ENCODE measurements at places on chromosomes 3 and 15. TPM values are rescaled to one million over a fixed set of nuclear protein-coding genes. Genes with fewer than 3 reads are reported as not detected.

DNA sequence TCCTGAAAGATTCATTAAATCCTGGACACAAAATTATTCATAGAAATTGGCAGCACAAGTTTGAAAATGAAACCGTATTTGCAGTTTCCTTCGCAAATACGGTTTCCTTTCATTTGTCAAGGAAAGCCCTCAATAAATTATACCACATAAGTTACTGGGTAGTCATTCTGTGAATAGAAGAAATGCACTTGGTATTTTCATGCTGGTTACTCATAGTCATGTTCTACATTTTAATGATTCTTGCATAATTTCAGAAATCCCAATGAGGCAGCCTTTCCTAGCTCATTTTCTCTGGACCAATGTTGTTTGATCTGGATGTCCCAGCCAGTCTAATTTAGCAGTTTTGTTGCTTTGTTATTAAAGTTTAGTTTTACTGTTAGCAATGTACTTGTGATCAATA, 43.2 kb downstream of the MINAR1 start:
- H3K4me3 ChIP-seq, result no peak overlapping the region
- H3K27ac ChIP-seq, result no peak overlapping the region
- H3K27me3 ChIP-seq, result no peaks in the 10 kb centered on the region
- H3K4me1 ChIP-seq, result no peaks in the 10 kb centered on the region
- no peaks in the 10 kb centered on the region for H3K36me3 ChIP-seq

DNA sequence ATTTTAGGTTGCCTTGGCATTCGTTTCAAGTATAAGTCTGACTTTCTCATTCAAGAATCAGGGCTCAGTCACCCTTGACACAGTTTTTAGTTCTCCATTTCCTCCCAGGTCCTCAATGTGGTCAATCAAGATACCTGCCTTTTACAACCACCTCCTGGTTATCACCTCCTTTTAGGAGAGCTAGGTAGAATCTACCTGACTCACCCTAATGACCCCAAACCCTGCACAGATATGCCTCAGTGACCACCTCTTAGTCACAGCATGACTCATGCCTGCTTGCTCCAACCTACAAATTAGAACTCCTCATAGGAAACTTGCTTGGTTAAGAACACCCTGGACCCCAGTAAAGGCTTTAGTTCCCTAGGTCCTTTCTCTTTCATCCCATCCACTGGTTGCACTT, 22.5 kb downstream of the DMXL2 start:
- H3K27me3 ChIP-seq, result no peaks in the 10 kb centered on the region
- no peaks in the 10 kb centered on the region for H3K4me1 ChIP-seq
- H3K27ac ChIP-seq, result no peak overlapping the region
- no peaks in the 10 kb centered on the region for H3K36me3 ChIP-seq
- no peak overlapping the region for H3K4me3 ChIP-seq

Gene ZNF280D
- 50.0 TPM for total RNA-seq

GRCh38 chr3:30161375-30161774, 445.0 kb upstream of the TGFBR2 start:
- no peak overlapping the region for H3K27ac ChIP-seq
- H3K27me3 ChIP-seq, result no peaks in the 10 kb centered on the region
- H3K36me3 ChIP-seq, result no peaks in the 10 kb centered on the region
- no peak overlapping the region for H3K4me3 ChIP-seq
- H3K4me1 ChIP-seq, result no peaks in the 10 kb centered on the region

DNA sequence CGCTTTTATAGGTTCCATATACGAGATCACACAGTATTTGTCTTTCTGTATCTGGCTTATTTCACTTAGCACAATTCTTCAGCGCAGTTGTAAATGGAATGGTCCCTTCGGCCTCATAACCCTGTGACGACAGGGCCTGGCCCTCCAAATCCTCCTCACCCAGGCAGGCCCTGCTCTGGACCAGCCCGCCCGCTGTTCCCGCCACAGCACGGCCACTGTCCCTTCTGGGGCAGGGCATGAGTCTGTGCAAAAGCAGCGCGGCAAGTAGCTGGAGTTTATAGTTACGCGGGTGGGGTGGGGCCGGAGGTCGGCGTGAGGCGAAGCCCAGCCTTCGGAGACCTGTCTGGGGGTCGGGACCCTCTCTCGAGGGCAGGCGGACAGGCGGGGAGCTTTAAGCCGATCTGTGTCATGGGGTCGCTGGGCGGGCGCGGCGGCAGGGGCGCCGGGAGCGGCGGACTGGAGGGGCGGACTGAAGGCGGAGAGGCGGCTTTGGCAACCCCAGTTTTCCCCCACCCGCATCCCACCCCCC, 543 bp downstream of the ARPIN start:
- peaks cover 15% of the 10 kb centered on the region for H3K4me1 ChIP-seq
- DNase-seq, result no peak
- H3K27me3 ChIP-seq, result no peaks in the 10 kb centered on the region
- peaks cover 4% of the 10 kb centered on the region for H3K36me3 ChIP-seq
- peak overlapping the region; percentile 63 for H3K27ac ChIP-seq

DNA sequence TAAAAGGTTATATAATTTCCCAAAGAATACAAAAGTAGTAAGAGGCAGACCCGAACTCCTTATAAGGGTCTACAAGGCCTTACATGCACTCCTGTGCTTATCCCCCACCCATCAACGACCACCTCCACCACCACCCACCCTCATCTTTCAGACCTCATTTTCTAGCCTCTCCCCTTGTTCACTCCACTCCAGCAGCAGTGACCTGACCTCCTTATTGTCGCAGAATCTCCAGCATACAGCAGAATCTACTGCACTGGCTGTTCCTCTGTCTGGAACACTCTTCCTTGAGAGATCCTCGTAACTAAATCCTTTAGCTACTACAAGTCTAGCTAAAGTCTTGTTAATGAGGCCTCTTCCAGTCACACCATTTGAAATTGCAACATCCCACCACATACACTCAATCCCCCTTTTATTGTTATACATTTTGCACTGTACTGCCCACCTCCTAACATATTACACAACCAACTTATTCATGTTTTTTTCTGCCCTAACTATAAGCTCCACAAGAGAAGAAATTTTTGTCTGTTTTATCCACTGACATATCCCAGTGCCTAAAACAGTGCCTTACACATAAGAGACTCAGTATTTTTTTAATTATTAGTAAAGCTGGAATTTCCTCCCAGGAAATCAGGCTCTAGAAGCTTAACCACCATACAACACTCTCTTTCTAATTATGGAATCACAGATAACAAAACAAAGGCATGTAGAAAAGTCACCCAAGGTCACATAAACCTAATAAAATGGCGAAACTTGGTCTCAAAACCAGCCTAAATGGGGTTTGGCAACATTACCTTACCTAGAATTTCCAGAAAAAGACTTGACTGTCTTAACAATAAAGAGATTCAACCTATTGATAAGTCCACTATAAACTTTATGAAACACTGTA, 40.2 kb downstream of the ZNF148 start:
- peaks cover 28% of the 10 kb centered on the region for H3K4me1 ChIP-seq
- peak overlapping the region; percentile 25 for H3K27ac ChIP-seq
- H3K27me3 ChIP-seq, result no peaks in the 10 kb centered on the region
- H3K36me3 ChIP-seq, result no peaks in the 10 kb centered on the region
- no peak for DNase-seq

- no peaks in the 10 kb centered on the region for H3K27me3 ChIP-seq
- DNase-seq, result no peak
- H3K4me1 ChIP-seq, result no peaks in the 10 kb centered on the region
- no peaks in the 10 kb centered on the region for H3K36me3 ChIP-seq
- H3K4me3 ChIP-seq, result no peak overlapping the region
Observed at GRCh38 chr3:6612034-6612616, 248.8 kb upstream of the GRM7 start.

Gene TRIM42
- total RNA-seq, result not detected

Gene AMOTL2
- 62.4 TPM for total RNA-seq

- no peaks in the 10 kb centered on the region for H3K36me3 ChIP-seq
- H3K27me3 ChIP-seq, result no peaks in the 10 kb centered on the region
- H3K4me3 ChIP-seq, result no peak overlapping the region
- no peak overlapping the region for H3K27ac ChIP-seq
- no peak for DNase-seq
Observed at GRCh38 chr3:76131396-76132153, 346.2 kb upstream of the ZNF717 start.

Gene LRTM1
- not detected for total RNA-seq

- H3K27ac ChIP-seq, result no peak overlapping the region
- no peak overlapping the region for H3K4me3 ChIP-seq
- no peaks in the 10 kb centered on the region for H3K36me3 ChIP-seq
- no peaks in the 10 kb centered on the region for H3K27me3 ChIP-seq
Observed at GRCh38 chr15:70039917-70040316, 57.8 kb downstream of the TLE3 start.

Gene FXR1
- 103 TPM for total RNA-seq

Gene FURIN
- 89.7 TPM for total RNA-seq
